ENCODE measurements at places on chromosomes 13 and 19.

- peak; percentile 82 for DNase-seq
These were observed 935 bp downstream of the LRP3 start for GRCh38 chr19:33194886-33195644.

DNA sequence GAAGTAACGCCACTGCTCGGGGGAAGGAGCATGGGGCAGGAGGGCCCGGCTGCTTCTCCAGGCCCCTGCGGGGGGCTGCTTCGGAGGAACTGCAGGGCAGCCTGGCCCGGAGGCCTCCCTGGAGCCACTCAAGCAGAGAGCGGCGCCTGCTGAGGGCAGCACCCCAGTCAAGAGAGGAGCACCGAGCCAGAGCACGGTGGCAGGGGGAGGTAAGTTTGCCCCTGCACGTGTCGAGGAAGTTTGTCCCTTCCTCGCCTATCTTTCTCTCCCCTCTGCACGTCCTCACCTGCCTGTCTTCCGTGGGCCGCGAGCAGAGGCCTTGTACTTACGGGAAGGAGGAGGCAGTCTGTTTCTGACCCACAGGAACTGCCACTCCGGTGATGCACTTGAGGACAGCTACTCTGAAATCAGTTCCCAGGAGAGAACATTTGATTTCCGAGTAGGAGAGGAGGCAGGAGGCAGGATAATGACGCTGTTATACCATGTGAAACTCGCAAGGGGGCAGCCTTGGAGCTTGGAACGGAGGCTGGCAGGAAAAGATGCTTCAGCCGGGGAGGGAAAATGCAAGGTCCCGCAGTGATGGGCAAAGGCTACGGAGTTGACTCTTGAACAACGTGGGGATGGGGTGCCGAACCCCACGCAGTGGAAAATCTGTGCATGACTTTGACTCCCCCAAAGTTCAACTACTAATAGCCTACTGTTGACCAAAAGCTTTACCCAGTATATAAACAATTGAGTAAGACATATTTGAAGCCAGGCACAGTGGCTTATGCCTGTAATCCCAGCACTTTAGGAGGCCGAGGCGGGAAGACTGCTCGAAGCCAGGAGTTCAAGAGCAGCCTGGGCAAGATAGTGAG lies 5.0 kb downstream of the FFAR1 start:
- peak; percentile 77 for DNase-seq

DNA sequence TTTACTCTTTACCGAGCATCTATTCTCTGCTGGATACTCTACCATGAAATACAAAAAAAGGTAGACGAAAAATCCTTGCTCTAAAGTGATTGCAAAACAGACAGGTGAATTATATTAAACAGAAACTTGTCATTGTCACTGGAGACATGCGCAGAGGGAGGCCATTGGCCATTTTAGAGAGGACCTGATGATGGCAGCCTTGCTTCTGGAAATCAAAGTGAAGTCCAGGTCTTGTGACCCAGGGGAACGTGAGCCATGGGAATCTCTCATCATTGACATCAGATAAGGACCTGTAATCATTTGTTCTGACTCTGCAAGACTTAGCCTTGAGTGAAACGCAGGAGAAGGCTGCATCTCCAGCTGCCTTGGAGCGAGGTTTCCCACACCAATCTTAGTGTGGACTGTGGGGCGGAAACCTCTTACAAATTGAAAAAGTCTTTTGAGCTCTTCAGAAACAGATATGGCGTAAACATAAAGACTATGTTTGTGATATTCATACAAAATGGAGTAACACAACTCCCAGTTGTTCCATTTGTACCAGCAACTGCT lies 16.8 kb upstream of the SLC46A3 start:
- DNase-seq = no peak

DNA sequence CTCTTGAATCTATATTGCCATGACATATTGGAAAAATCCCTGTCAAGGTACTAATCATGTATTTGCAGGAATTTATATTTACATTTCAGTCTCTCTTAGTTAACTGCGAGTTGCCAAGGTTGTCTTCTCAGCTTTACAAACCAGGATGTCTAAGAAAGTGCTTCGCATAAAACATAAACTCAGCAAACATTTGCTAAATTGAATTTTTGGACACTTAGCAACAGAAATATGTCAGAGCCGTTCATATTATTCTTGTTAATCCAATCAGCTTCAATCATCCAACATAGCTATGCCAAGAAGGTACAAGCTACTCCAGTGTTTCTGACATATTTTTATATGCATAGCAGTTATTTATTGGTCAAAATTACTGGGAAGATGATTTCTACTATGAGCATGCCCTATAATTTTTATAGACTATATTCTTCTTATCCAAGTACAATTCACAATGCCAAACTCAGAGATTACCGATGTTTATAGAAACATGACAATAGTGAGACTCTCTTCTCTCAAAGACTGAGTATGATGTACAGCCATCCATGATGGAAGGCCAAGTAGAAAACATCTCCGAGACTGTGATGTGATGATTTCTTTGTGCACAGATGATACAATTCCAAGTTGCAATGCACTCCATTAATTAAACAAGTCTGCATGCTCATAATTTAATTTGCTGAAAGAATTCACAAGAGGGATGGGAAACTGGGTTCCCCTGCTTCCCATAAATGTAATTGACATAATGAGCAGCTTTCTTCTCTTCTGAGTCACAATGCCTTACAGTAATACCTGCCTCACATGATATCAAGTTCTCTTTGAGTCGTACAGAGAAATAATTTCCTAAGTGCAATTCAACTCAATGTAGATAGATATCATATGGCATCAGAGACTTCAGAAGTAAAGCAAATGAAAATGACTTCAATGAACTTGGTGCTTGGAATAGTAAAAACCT lies 776.3 kb downstream of the EFNB2 start:
- DNase-seq = no peak

DNA sequence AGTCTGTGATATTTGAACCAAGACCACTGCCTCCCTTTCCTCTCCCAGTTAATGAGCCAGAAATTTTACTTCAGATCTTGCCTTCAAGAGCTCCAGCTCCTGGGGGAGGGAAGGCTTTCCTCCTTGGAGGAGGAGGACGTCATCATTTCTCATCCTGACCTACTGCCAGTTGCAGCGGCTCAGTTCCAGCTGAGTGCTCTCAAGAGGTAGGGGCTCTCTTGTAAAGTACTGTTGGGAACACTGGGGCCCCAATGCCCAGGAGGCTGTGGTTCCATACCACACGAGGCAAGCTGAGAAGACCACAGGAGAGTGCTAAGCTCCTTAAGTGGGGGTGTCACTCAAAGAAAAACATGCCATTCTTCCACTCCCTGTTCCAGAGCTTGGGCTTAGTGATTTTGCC lies 36.2 kb downstream of the METTL21C start:
- no peak for DNase-seq

- DNase-seq = no peak
These were observed 60.5 kb upstream of the TPM4 start for GRCh38 chr19:16015805-16016173.

DNA sequence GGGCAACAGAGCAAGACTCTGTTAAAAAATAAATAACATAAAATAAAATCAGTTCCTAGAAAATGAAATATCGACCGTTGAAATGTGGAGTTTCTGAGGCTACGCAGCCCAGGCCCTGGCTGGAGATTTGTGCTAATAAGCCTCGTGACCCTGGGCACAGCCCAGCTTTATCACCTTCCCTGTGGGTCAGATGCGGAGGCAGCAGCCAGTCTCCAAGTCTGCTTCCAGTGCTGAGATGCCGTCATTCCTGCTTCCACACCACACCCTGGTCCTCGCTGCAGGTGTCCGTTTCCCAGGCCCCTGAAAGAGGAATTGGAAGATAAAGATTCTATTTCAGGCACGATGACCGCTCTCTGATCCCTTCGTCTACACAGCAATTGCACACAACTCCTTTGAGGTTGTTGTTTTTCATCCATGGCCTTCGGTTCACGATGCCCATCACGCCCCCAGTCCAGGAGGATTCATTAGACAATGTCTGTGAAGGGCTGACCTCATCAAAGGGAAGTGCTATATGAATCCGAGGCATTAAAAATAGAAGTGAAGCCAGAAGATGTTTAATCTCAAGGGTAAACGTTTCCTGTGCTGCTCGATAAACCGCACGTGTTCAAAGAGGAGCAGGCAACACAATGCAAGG lies 48.3 kb upstream of the ATP11A start:
- no peak for DNase-seq

DNA sequence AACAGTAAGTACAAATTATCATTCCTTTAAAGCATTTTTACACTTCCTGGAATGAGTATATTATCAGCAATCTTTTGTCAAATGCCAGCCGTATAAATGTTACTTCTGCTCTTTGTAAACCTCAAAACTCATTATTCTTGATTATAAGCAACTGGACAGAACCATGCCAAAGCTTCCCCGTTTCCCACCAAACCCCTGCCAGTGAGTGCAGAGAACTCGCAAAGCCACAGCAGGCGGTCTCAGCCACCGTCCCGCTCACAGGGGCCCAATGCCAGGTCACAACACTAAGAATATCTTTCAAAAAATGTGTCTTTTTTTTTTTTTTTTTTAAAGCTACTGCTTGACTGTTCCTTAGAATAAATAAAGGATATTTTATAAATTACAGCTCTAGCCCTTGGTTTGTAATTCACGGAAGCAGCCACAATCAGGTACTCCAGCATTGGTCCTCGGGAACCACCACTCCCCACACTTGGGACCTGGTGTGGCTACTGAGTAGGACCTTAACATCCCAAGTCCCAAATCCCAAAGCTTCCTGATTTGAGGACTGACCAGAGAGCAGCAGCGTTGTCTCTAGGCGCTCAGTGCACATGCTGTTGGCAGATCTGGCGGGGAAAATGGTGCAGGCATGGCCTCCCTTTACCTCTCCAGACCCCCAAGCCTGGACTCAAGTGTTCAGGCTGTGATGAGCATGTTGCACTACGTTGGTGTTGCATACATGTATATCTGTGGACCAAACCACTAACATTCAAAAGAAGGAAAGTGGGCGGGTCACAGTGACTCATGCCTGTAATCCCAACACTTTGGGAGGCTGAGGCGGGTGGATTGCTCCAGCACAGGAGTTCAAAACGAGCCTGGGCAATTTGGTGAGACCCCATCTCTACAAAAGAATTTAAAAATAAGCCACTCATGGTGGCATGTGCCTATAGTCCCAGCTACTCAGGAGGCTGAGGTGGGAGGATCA lies 19.0 kb downstream of the KCTD15 start:
- no peak for DNase-seq

- no peak for DNase-seq
These were observed 33.9 kb upstream of the FLT1 start for GRCh38 chr13:28528848-28529247.

GRCh38 chr19:4691373-4691772 lies 21.2 kb upstream of the MYDGF start:
- DNase-seq = no peak

DNA sequence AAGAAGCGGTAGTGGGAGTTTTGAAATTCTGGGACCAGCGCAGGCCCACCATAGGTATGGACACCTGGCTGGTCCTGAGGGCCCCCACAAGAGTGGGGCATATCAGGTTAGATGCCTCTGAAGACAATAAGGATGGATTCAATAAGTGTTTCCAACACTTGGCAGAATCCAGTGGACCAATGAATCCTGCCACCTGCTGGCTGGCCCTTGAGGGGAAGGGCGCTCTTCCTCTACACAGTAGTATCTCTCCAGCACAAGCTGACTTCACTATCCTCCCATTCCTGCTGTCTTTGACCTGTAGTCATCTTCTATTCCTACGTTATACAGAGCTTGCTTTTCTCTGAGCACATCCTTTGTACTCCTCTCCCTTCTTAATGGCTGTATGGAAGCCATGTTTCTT lies 199.7 kb upstream of the TSHZ3 start:
- DNase-seq = no peak

GRCh38 chr19:48121909-48122371 lies 11.3 kb upstream of the PLA2G4C start:
- DNase-seq = no peak

- DNase-seq = no peak
These were observed 199.2 kb upstream of the MAB21L1 start for GRCh38 chr13:35675651-35676050.

DNA sequence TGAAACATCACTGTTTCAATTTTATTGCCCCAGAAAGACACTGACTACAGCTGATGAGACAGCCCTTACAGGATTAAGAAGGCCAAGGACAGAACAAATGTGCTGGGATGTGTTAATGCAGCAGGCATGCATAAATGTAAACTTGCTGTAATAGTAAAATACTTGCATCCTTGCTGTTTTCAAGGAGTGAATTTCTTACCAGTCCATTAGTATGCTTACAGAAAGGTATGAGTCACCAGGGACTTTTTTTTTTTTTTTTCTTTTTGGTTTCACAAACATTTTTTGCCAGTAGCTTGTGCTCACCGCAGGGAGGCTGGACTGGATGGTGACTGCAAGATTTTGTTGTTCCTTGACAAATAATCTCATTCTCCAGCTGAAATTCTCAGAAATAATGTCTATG lies 55.1 kb downstream of the GPR180 start:
- no peak for DNase-seq

- no peak for DNase-seq
These were observed 497.5 kb upstream of the PCDH20 start for GRCh38 chr13:61913183-61913582.

DNA sequence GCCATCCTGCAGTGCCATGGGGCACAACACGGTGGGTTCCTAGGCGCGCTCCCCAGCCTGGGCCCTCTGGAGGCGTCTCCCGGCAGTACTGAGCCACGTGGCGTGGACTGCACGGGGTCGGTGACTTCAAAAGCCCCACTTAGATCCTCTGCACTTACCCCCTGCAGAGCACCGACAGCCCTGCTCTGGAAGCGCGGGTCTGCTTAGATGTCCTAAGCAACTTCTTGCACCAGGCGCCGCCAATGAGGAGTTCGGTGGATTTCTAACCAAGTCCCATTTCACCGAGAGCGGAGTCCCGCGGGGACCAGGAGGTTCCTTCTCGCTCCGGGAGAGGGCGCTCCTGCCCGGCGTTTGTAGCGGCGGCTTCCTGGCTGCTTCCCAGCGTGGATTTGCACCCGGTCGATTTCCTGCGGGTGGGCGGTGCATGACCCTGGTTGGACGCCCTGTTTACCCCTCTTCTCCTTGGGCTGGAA lies 25.2 kb upstream of the ZNF845 start:
- peak; percentile 54 for DNase-seq

DNA sequence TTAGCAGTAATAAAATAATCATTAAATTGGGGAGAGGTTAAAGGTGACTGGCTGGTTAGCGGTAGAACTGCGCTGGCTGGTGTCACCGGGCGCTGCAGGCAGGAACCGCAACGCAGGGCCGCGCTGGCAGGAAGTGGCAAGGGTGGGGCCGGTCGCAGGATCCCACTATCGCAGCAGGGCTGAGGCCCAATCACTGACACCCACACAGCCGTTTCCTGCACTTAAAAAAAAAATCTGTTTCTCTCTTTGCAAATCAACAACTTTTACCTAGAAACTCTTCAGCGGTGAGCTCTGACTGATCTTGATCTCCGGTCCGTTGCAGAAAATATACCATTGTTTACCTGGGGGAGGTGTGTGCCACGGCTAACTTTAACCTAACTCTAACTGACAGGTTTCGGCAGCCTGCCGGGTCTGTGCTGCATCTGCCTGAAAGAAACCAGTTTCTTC lies 46.9 kb downstream of the KLF2 start:
- DNase-seq = no peak
